ENCODE measurements at places on chromosomes 12 and 14.

DNA sequence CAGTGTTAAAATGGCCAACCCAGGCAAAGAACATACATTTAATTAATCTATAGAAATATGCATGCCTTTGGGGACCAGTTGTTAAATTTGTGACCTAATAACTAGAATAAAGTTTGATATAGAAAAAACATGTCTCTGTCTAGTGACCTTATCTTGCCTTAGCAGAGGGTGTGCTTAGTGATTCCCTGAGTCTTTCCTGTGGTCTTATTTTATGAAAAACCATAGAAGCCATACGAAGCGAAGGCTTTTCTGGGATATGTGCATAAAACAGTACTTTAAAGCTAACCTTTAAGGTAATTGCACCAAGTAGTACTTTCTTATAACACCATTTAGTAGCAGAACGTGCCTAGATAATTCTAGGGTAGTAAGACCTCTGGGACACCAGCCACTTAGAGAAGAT lies 379.4 kb downstream of the ZFP36L1 start:
- no peak for DNase-seq

GRCh38 chr12:41681898-41682297 lies 462.8 kb downstream of the GXYLT1 start:
- DNase-seq: no peak

- DNase-seq: no peak
Measured at GRCh38 chr12:107356266-107356936, 263.1 kb upstream of the CRY1 start.

DNA sequence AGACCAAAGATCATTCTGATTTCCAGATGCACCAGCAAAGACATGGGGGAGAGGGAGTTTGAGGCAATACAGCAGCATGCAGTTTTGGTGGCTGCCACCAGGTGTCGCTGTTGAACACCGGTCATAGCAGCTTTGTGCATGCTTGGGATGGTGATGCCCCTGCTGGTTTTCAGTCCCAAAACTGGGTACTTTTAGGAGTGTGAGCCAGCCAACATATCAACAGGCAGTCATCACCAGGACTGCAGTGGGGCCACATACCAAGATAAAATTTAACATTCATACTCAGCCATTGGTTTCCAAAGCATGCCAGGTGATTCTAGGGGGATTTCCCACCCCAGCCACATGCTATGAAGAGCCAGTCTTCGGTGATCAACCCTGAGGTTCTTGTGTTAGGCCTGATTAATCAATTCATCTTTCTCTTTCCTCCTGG lies 64.2 kb downstream of the PHETA1 start:
- DNase-seq: no peak

DNA sequence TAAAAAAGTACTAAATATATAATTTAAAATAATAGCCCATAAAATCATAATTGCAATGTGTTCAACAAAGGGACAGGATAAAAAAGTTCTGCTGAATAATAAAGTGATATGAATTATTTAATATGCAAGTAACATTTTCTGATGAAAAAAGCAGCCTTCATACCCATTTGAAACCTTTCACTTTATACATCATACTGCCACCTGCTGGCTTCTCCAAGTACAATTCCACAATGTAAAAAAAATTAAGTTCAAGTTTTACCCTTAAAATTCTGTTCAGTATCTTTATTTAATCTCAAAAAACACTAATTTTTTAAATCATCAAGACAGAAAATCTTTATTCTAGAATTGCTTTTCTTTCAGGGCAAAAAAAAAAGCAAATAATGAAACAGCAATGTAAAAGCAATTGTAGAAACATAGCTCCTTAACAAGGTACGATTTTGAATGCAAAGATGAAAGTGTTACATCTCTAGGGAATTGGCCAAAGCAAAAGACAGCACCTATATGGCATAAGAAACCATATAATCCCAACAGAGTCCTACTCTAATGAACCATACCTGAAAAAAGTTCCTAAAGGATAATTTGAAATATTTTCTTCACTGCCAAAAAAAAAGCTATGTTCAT lies 15.0 kb downstream of the MDM1 start:
- DNase-seq: no peak

GRCh38 chr12:81942594-81942993 lies 183.4 kb upstream of the PPFIA2 start:
- no peak for DNase-seq

DNA sequence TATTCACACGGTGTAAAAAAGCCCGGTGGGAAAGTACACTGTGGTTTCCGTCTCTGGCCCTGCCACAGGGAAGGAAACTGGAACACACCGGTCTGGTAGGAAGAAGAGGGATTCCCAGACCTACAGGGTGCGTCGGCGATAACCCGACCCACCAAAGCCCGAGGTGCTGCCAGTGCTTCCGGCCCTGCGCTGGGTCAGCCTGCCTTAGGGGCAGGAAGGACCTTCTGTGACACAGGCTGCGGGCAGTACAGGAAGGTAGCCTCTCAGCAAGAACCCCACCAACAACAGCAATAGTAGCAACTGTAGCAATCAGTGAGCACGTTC lies 169.5 kb upstream of the FKBP4 start:
- DNase-seq: no peak

DNA sequence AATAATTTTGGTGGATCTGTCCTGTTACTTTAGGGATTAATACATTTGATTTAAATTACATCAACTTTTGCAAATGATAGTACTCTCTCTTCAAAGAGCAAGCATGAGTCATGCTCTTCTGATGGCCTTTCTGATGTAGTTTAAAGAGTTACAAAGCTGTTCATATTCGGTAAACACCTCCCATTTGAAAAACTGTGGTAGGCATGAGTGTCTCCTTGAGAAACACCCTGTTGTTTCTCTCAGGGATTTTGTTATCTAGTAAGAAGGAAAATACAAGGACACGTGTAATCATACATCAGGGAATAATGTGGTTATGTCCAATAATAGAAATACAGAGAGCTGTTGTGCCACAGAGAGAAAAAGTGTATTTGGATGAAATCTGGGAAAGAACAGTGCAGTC lies 53.3 kb upstream of the E2F7 start:
- no peak for DNase-seq

DNA sequence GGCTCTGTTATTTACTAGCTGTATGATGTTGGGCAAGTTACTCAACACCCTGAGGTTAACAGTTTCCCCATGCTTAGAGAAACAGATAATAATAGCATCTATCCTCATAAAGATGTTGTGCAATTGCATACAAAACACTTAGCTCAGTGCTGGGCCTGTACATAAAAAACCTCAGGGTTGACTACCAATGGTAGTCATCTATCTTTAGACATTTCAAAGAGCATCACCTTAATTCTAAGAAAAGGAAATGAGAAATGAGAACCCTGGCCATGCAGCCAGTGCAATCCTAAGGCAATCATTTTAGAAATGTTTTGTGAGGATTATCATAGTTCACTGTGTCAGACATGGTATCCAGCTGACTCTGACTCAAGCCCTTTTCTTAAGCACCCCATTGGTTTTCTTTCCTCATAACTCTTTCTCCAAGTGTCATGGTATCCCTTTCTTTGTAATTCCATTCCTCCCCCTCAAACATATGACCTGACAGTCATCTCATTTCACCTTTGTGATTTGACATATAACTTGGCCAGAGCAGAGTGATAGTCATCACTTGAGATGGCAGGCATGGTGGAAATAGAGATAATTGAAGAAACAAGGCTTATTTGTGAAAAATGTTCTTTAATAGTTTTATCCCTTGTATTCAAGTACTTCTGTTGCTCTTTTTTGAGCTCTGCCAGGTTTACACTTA lies 29.5 kb upstream of the OSBPL8 start:
- peak; percentile 48 for DNase-seq

- peak; percentile 64 for DNase-seq
Measured at GRCh38 chr14:67240168-67240932, 885 bp upstream of the PALS1 start.

- no peak for DNase-seq
Measured at GRCh38 chr14:96281486-96281885, 25.5 kb downstream of the BDKRB1 start.

GRCh38 chr12:28998662-28999120 lies 150.4 kb upstream of the FAR2 start:
- no peak for DNase-seq

DNA sequence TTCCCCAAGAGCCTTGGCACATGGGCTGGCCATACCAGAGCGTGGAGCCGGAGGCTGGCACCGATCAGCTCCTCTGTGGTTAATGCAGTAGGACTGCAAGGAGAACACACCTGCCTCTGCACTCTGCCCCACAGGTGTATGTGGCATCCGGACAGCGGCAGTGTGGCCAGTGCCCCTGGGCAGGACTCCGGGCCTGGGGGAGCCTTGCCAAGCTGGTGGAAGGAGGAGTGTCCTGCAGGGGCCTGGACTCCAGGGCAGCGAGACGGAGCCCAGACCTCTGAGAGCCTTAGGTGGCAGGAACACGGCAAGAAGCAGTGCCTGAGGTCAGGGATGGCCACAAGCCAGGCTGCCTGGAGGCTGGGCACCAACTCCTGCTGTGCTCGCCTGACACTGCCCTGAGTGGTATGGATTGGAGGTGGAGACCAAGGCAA lies 5.3 kb upstream of the BEGAIN start:
- peak; percentile 7 for DNase-seq

- no peak for DNase-seq
Measured at GRCh38 chr12:14613718-14614117, 46.0 kb upstream of the PLBD1 start.

- DNase-seq: no peak
Measured at GRCh38 chr12:131239384-131240094, 285.8 kb downstream of the ADGRD1 start.

DNA sequence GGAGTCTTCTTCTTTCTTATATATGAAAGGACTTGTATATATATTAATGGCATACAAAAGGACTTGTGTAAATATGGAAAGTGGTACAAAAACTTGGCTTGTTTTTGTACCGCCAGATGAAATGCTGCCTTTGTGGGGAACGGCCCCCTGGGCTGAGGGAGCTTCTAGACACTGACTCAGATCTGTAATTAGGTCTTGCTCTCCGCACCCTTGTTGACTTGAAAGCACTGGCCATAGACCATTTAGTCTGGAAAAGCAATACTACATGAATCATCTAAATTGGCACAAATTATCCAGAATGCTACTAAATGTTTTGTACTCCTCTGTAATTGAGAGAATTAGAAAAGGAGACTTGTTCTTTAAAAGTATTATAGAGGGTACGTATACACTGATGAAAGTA lies 399.9 kb upstream of the RGS6 start:
- no peak for DNase-seq

DNA sequence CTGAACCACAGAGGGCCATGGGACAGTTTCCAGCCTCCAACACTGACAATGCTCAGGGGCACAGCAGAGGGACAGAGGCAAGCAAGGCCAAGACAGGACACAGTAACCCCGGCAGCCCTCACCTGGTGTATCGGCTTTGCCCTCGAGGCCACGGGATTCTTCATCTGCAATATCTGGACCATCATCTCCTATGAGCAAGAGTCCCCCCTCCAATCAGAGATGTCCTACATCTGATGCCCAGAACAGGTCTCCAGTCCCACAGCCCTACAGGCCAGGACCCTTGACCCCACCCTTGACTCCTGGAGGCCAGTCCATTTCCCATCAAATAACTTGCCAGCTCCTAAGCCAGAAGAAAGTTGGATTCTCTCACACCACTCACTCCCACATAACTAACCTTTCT lies 17.4 kb downstream of the KMT2D start:
- DNase-seq: no peak

GRCh38 chr14:59160506-59160905 lies 28.0 kb upstream of the DAAM1 start:
- no peak for DNase-seq

DNA sequence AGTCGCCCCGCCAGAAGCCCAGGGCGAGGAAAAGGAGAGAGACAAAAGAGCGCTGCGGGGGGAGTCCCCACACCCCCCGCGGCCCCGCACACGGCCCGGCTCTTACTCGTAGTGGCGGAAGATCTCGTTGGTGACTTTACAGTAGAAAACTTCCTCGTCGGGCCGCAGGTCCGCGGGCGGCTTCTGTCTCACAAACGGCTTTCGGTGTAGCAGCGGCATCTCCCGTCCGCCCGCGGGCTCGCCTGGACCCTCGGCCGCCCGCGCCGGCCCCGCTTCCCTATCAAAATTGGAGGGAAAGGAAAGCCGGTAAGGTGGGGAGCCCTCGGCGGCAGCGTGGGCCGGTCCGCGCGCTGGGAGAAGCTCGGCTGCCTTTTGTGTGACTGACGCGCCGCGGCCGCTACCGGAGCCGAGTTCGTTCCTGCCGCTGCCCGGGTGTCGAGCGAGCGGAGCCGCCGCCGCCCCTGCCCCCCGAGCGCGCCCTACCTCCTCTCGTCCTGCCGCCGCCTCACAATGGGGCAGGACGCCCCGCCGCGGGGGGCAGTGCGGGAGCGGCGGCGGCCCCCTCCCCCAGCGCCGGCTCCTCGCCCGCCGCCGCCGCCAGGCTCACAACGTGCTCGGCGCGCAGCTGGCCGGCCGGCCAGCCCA lies 652 bp downstream of the BAZ1A start:
- peak; percentile 44 for DNase-seq
